ENCODE measurements at places on chromosomes 11 and 22.

DNA sequence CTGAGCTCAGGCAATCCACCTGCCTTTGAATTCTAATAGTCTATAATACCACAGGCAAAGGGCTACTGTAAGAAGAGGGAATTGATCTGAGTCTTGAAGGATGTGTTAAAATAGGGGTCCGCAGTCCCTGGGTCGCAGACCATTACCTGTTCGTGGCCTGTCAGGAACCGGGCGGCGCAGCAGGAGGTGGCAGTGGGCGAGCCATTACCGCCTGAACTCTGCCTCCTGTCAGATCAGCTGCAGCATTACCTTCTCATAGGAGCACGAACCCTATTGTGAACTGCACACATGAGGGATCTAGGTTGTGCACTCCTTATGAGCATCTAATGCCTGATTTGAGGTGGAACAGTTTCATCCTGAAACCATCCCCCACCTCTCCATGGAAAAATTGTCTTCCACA, 11.5 kb upstream of the TMEM123 start:
- DNase-seq = no peak

DNA sequence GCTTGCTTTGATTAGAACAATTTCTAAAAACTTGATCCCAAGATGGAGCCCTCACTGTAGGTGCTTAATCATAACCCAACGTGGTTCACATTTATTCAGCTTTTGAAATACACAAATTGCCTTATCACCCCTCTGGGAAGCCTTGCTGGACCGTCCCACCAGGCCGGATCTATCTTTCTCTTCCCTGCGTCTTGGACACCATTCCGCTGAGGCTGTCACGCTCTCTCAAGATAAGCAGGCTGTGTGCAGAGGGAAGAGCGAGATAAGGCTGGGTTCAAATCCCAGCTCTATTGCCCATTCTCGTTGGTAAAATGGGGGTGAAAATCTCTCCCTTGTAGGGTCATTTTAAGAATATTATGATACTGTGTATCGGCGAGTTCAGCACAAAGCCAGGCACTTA, 20.5 kb upstream of the TP53I11 start:
- DNase-seq = no peak

DNA sequence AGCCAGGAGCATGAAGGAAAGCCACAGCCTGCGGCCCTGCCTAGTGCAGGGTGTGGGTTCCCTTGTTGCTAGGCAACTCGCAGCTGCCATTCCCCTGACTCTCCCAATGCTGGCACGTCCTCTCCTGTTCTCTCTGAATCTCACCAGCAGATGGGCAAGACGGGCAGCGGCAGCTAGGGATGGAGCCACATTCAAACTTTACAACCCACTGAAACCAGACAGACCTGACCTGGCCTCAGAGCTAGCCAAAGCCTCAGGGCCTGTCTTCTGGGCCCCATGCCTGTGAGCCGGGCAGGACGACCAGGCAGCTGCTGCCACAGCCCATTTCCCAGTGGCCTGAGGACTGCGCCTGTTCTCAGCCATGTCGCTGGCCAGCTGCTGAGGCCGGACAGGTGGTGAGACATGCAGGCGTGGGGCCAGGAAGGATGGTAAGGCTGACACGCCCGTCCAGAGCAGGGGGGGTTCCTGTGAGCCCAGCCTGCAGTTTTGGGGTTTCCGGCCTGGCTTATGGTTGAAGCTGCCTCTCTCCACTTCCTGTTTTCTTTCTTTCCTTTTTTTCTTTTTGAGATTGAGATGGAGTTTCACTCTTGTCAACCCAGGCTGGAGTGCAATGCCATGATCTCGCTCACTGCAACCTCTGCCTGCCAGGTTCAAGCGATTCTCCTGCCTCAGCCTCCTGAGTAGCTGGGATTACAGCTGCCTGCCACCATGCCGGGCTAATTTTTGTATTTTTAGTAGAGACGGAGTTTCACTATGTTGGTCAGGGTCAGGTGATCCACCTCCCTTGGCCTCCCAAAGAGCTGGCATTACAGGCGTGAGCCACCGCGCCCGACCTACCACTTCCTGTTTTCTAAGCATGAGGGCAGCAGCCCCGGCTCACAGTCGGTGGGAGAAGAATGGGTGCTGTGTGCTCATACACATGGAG, 4.1 kb downstream of the SUN2 start:
- DNase-seq = no peak

DNA sequence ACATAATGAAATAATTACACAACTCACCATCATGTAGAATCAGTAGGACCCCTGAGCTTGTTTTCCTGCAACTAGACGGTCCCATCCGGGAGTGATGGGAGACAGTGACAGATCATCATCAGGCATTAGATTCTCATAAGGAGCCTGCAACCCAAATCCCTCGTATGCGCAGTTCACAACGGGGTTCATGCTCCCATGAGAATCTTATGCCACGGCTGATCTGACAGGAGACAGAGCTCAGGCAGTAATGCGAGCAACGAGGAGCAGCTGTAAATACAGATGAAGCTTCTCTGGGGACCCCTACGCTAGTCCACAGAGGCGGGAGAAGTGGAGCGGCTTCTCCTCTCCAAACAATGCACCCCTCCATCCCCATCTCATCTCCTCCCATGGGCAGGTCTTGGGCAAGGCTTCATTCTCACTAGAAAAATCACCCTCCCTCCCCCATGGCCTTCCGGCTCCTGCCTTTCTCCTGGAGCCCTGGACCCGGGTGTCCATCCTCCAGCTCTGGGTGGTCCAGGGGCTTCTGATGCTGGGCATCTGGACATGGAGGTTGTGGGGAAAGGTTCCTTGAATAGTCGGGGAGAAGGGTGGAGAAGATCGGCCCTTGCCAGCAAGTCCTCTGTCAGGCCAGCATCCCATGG, 16.2 kb upstream of the RAC2 start:
- no peak for DNase-seq

All from anterior cingulate cortex (tissue), 58 donors.